Brain microvascular endothelial cell (primary cell): ENCODE measurements at places on chromosomes 4 and X.

GRCh38 chrX:68721546-68721945 lies 74.1 kb downstream of the STARD8 start:
- DNase-seq: no peak

DNA sequence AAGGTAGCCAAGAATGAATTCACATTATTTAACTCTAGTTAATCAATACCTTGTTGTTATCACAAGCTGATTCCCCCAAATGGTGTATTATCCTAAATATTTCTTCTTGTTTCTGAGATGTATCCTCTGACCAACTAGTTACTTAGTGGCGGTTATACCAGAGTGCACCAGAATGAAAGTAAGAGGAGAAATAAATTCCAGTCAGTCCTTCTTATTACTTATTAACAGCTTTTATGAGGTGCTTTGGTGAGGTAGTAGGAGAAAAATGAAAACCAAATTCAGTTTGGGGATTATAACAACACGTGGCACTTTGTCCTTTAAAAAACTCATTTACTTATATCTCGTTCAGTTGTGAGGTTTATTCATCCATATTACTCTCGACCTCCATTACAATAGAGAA lies 101.9 kb downstream of the AMMECR1 start:
- no peak for DNase-seq

DNA sequence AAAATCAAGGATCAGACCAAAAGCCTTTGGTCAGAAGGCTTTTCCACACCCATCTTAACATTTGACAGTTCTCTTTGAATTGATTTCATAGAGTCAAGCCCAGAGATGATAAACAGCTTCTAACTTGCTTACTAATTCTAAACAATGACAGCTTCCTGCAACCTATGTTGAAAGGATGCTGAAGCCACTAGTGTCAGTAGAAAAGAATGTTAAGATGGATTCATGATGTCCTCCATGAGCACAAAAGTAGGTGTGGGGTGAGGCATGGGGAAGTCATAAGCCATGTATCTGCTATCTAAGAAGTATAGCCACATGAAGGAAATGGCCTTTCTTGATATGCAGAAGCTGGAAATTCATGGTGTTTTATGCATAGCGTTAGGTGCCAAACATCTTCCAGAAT lies 269.3 kb downstream of the DHX15 start:
- no peak for DNase-seq

GRCh38 chrX:18428006-18428405 lies 2.6 kb downstream of the CDKL5 start:
- no peak for DNase-seq

DNA sequence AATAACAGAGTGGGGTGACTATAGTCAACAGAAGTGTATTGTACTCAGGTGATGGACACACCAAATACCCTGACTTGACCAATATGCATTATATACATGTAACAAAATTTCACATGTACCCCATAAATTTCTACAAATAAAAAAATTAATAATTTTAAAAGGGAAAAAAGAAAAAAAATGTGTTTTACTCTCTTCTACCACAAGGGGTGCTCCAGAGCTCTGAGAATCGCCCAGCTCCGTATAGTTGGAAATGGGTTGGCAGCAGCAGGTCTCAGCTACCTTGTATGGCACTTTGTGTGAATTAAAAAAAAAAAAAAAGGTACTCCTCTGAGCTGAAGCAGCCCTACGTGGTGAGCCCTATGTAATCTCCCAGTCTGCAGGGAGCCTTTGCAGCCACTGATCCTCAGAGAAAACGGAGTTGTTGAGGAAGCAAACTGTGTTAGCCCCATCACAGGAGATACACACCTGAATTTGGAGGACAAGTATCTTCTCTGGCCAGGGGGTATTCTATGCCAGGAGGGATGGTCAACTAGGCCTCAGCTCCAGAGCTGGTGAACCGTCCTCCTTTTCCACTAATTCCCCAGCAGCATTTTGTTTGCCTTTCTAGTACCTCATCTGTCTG lies 17.2 kb upstream of the POLA1 start:
- no peak for DNase-seq

DNA sequence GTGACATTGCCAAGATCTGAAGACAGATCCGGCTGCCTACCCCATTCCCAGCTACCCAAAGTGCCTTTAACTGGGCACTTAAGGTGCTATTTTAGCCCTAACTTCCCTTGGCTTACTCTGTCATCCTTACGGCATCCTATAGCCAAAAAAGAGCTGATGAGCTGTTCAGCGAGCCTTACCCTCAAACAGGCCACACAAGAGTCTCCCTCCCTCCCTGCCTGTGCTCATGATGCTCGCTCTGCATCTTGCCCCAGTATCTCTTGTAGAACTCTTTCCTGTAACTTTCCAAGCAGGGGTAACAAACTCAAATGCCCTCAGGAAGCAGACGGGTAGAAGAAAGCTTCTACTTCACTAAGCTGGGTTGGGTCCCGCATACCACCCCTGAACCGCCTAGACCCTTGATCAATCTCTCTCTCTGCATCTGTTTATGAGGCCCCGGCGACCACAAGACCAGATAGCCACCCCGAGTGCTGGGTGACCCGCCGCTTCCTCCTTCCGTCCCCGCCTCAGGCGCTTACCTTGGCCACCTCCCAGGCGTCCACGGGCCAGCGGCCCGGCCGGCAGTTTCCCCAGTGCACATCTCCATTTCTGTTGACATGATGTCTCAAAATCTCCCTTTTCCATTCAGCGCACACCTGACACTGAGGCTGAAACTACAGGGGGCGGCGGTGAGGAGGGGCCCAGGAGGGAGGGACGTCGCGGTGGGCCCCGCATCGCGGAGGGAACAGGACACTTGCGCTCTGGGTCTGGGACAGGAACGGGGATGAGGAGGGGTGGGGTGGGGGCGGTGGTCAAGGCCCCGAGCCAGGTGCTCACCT lies 663 bp downstream of the CXorf38 start:
- DNase-seq: peak; percentile 1

- DNase-seq: no peak
Observed at GRCh38 chr4:147526272-147526654, 45.4 kb downstream of the EDNRA start.

GRCh38 chr4:46933686-46934085 lies 24.6 kb upstream of the COX7B2 start:
- DNase-seq: no peak

GRCh38 chr4:142348613-142349021 lies 497.5 kb downstream of the INPP4B start:
- no peak for DNase-seq

DNA sequence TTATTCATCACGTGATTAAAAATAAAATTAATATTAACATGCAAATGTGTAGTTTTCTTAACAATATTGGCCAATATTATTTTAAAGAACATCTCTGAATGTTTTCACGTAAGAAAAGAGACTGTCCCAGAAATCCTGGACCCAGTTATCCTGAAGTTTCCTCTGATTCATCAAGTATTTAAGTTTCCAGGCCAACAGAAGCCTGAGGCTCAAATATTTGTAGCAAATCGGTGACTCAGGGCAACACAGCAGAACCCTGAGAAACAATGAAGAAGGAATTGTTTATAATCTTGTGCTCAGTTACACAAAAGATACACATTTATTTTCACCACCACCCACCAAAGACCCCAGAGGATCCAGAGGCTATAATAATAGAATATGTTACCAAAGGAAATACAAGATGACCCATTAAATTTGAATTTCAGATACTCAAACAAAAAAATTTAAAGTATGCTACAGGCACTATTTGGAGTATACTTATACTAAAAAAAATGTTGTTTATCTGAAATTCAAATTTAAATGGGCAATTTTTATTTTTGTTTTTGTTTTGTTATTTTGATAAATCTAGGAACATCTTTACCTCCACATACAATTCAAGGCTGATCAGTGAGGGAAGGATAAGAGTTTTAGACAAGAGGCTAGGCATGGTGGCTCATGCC lies 33.9 kb upstream of the SLC7A11 start:
- DNase-seq: peak; percentile 93

- DNase-seq: no peak
Observed at GRCh38 chrX:139832718-139833309, 100.0 kb downstream of the ATP11C start.

GRCh38 chr4:8012517-8012916 lies 72.9 kb upstream of the AFAP1 start:
- DNase-seq: no peak

- no peak for DNase-seq
Observed at GRCh38 chr4:75056277-75056676, 123.4 kb downstream of the PARM1 start.

DNA sequence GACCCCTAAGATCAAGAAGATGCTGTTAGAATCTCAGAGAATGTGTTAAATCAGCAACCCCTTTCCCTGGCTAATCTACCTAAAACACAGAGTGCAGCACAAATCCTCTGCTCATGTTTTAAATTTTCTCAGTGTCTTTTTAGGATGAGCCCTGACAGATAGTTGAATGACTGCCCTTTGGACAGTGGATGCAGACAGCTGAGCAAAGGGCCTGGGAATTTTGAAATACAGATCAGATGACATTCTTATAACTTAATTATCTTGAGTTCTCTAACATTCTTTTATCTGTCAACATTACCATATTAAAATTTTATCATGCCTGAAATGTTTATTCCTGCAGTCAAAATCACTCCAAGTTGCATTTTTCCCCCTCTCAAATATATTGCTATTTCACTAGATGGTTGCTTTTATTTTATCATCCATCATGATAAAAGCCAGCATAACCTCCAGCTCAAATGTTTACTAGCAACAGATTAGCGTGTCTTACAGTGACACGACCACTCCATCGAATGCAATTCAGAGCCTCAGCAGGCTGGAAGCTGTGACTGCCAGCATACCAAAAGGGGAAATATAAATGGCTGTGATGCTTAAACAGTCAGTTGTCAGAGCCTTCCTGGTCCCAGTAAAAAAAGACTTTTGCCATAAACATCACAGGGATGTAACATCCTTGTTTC lies 22.8 kb upstream of the ARHGAP24 start:
- DNase-seq: no peak

- no peak for DNase-seq
Observed at GRCh38 chrX:56222473-56223000, 9.6 kb upstream of the KLF8 start.

DNA sequence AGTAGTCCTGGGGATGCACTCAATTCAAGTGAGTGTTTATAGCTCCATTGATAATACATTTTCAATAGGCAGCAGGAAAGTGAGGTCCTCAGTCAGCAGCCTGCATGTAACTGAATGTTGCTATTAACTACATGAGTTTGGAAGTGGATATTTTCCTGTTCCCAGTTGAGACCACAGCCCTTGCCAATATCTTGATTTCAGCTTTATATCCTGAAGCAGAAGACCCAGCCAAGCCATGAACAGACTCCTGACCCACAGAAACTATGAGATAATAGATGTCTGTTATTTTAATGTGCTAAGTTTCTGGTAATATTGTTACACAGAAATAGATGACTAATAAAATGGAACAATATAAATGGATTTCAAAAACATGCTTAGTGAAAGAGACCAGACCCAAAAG lies 63.7 kb downstream of the VSIG4 start:
- DNase-seq: no peak

DNA sequence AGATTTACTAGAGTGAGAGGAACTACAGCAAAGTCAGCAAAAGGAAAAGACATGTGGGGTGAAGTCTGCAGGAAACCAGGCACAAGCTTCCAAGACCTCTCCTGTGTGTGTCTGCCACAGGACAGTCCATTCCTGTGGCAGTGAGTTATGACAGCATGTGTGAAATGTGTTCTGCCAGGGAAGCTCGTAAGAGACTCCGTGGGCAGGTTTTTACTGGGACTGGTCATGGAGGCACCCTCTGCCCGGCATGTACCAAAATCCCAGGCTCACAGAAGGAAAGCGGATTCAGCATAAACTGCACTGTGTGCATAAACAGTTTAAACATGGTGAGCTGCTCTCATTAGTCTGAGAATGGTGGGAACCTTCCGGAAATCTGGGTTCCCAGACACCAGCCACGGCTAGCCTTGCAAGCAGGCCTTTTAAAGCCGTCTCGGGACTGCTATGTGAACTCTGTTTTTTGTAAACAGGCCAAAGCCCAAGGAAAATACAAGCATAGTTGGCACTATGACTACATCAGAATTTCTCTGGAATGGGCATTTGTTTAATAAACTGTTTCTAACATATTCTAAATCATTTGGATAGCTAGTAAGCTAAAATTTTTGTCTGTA lies 288.5 kb downstream of the TENM3 start:
- DNase-seq: peak; percentile 6

DNA sequence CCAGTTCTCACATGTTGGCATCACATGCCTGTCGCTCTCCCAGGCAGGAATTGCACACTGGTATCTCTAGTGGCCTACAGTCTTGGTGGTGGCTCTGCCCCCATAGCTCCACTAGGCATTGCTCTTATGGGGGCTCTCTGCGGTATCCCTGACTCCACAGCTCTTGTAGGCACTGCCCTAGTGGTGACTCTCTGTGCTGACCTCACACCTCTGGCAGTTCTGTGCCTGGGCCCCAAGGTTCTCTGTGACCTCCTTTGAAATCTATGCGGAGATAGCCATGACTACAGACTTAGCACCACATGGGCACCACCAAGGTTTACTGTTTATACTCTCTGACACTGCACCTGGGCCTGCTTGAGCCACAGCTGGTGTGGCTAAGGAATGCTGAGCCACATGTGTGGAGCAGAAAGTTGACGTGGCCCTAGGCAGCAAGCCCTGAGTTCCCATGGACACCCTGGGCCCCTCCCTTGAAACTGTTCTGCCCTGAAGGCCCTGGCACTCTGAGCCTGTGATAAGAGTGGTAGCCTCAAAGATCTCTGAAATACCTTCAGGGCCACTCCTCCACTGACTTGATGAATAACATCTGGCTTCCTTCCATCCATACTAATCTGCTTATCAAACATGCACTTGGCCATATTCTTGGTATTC lies 8.0 kb downstream of the SLC9B1 start:
- DNase-seq: no peak

DNA sequence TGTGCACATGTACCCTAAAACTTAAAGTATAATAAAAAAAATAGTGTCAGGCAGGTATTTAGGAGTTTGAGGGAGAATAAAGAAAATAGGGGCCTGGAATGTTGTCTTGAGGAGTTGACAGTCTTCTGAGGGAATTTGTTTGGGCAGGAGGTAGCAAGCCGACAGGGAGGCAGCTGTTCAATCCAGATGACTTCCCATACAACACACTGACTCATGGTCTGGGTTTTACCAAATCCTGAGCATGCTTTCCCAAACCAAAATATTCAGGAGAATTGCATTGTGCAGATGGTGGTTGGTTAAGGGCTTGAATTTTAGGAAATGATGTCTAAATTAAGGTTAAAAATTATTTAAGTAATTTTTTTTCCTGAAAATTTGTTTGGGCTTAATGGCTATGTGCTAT lies 430.0 kb downstream of the INPP4B start:
- peak; percentile 48 for DNase-seq

DNA sequence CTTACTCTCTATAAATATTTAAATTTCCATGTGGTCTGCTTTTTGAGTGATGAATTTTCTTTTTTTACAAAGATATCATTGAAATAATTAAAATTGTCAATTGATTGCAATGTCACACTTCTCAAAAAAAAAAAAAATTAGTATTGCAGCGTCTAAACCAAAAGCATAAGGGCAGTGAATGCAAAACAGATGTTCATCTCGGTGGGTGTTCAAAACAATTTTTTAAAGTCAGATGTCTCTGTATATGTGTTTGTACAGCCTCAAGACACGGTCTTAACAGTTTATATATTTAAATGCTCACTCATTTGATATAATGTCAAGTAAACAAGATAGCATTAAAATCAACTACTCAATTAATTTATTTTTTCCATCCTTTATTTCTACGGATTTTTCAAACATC lies 52.3 kb downstream of the PALLD start:
- DNase-seq: no peak

GRCh38 chrX:9882669-9883446 lies 84.3 kb upstream of the CLDN34 start:
- peak; percentile 76 for DNase-seq
